CD4-positive, alpha-beta T cell treated with Interleukin-17A for 1 hour (primary cell): ENCODE measurements at places on chromosomes 3 and 15.

- DNase-seq = no peak
Observed at GRCh38 chr3:184129012-184129411, 6.1 kb upstream of the EIF2B5 start.

DNA sequence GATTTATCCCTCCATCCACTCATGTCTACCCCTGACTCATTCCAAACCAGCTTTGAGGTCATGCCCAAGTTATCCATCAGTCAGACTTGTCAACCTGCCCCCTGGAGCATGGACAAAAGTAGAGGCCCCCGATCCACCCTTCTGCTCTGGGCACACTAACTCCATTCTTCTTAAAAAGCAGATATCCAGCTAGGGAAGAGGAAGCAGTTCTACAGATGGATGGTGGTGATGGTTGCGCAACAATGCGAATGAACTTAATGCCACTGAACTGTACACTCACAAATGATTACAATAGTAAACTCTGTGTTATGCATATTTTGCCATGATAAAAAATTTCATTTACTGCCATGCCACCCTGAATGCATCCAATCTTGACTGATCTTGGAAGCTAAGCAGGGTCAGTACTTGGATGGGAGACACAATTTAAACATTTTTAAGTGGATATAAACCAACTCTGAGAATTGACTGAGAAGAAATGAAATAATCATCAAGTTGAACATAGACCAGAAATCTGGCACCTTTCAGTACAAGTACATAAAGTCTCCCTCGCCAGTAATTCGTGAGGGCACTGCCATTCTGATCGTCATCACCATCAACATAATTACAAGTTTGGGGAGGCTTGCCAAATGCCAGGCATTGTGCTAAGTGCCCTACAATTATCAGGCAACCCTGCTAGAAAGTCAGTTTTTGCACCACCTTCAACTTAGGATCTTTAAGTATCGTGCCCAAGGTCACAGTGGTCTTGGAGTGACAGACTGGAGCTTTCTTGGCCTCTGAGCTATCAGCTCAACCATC, 124.8 kb downstream of the ATP10A start:
- no peak for DNase-seq

GRCh38 chr3:133757701-133758567, 11.7 kb downstream of the TF start:
- no peak for DNase-seq

DNA sequence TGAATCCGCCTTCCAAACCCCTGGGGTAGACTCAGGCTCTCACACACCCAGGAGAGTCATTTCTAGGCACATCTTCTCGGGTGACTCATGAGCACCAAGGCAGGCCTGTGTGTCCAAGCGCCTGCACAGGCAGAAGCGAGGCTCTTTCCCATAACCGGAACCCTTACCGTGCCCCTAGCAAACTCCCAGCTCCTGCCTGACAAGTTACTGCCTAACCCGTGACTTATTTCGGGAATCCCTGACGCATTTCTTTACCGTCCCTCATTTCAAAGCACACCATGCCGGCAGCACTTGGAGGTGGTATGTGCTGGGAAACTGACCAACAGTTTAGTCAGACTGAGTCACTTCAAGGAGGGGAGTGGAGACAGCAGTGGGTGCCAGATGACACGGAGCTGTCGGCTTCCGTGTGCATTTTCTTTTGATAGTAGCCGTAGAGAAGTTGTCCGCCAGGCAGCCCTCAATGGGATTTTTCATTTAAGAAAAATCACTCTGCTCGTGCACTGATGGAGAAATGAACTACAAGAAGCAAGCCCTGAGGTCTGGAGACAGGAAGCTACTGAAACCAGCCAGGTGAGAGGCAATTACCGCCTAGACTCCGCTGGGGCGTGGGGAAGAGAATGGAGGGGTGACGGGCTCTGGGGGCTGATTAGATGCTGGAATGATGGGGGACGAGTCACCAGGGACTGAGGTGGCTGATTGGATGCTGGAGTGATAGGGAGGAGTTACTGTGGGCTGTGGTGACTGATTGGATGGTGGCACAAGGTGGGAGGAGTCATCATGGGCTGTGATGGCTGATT, 17.3 kb upstream of the HRH1 start:
- no peak for DNase-seq

- no peak for DNase-seq
Observed at GRCh38 chr15:93001881-93002280, 87.1 kb downstream of the RGMA start.
